Endothelial cell of umbilical vein (primary cell): ENCODE measurements at places on chromosomes 7 and 10. TPM values are rescaled to one million over a fixed set of nuclear protein-coding genes. Genes with fewer than 3 reads are reported as not detected.
A peak's percentile ranks its signal among the peaks of the same experiment; 100 is the strongest.

Gene ESYT2
- 40.6 and 46.6 TPM in 2 replicates for total RNA-seq

Gene SEM1
- total RNA-seq: 81.6 and 94.7 TPM in 2 replicates

GRCh38 chr10:102668326-102669107 is 24.2 kb downstream of the TRIM8 start:
- peaks cover under 1% of the 10 kb centered on the region for H3K4me1 ChIP-seq
- no peaks in the 10 kb centered on the region for H3K36me3 ChIP-seq
- H3K27ac ChIP-seq: no peak overlapping the region
- no peaks in the 10 kb centered on the region for H3K27me3 ChIP-seq

DNA sequence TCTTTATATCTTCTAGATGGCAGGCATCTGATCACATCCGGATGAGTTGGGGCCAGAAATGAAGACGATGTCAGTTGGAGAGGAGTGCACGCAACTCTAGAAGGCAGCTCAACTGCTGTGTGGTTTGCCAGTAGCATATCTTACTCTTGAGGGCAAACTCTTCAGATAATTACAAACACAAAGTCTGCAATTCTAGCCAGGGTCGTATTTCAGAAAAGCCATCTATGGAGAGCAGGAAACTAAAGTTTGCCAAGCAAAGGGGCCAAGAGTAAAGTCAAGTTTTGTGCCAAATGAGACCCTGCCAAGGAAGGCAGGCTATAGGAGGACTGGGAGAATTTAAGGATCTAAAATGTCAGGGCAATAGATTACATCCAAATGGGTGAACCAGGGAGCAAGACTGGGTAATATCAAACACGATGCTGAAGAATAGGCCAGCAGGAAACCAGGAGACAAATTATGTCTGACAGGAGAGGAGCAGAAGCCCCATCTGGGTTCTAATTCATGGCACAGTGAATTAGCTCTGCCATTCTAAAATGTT is 312.5 kb upstream of the SEMA3C start:
- DNase-seq: no peak
- H3K27me3 ChIP-seq: no peaks in the 10 kb centered on the region
- no peaks in the 10 kb centered on the region for H3K4me1 ChIP-seq
- H3K36me3 ChIP-seq: no peaks in the 10 kb centered on the region

DNA sequence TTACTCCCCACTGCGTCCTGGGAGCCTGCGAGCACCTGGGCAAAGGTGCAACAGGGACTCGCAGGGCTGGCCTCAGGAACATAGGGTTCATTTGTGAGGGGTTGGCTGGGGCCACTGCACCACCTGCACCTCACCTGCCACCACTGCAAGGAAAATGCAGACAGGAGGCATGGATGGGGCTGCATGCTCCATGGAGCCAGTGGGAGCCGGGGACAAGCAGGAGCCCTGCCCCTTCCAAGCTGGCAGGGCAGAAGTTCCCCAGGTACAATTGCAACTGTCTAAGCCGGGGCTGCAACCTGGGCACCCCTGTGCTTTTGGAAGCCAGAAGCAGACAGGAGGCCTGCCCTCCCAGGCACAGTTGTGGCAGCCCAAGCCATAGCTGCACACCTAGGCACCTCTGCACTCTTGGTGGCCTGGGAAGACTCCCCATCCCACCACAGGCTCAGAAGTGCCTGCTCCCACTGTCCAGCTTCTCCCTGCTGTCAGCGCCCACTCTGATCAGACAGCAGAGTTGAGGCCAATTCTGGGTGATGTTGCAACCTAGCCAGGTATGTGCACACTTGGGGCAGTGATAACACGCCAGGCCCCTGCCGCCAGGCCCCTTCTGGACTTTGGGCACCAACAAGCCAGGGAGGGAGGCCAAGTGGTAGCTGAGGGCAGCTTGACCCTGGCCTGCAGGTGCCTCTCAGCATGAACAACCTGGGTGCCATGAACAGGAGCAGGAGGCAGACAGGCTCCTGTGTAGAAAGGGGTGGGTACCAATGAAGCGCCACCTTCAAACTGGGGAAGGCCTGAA is 58.2 kb downstream of the TMEM106B start:
- H3K27me3 ChIP-seq: no peaks in the 10 kb centered on the region
- no peak overlapping the region for H3K27ac ChIP-seq
- DNase-seq: no peak

DNA sequence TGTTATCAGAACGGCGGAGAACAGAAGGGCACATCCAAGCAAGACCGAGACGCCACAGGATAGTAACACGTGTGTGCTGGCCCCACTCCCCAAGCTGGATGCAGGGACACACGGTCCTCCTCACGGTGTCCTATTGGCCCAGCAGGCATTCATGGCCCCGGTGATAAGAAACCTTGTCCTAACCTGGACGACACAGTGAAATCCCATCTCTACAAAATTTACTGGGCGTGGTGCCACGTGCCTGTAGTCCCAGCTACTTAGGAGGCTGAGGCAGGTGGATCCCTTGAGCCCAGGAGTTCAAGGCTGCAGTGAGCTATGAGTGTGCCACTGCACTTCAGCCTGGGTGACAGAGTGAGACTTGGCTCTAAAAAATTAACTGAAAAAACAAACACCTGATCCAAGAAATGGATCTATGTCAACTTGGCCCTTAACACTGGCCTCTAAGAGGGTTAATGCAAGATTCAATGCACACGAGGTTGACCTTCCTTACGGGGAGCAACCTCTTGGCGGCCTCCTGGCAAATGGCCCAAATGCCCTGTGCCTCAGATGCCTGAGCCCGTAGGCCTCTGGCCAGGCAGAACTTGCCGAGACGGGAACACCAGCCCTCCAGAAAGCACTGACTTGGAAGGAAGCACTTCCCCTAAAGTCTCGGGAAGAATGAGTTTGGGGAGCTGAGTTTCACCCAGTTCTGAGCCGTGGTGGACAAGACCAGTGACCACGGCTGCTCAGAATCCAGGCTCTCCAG is 72.3 kb downstream of the ZRANB1 start:
- H3K27ac ChIP-seq: no peak overlapping the region
- H3K27me3 ChIP-seq: no peaks in the 10 kb centered on the region
- H3K4me3 ChIP-seq: no peak overlapping the region
- H3K36me3 ChIP-seq: peaks cover 27% of the 10 kb centered on the region
- no peaks in the 10 kb centered on the region for H3K4me1 ChIP-seq

DNA sequence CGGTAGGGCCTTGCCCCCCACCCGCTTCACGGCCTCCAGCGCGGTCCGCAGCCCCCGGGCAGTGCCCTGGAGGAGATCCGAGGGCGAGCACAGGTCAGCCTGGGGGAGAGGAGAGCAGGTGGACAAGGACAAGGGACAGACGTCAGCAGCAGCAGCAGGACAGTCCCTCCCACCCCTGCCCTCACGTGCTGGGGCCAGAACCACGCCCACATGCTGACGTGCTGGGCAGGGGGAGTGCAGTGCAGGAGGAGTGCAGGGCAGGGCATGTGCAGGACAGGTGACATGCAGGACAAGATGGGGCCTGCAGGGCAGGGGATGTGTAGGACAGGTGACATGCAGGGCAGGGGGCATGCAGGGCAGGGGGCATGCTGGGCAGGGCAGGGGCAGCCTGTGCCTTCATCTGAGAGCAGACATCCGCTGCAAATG is 1.5 kb upstream of the SAP25 start:
- DNase-seq: no peak
- H3K36me3 ChIP-seq: peaks cover 9% of the 10 kb centered on the region
- H3K4me1 ChIP-seq: peaks cover 1% of the 10 kb centered on the region
- H3K27me3 ChIP-seq: no peaks in the 10 kb centered on the region
- no peak overlapping the region for H3K27ac ChIP-seq
- no peak overlapping the region for H3K4me3 ChIP-seq

DNA sequence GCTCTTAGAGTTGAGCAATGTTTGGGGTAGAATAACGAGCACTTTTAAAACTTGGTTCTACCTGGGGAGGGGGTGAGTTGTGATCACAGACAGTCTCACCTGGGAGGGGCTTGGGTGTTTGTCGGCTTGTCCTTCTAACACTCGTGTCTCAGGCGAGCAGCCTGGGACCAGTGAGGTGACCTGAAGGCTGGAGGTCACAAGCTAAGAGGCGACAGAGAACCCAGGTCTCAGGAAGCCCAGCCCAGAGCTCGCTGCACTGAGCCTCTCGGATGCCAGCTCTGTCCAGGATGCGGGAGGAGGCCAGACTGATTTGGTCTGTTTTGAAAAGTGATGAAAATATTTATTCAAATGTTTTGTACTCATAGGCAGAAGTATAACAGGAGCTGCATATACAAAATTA is 11.8 kb downstream of the HTRA1 start:
- no peaks in the 10 kb centered on the region for H3K36me3 ChIP-seq
- DNase-seq: no peak
- peak overlapping the region; percentile 97 for H3K27ac ChIP-seq
- no peaks in the 10 kb centered on the region for H3K27me3 ChIP-seq
- no peak overlapping the region for H3K4me3 ChIP-seq
